Stimulated activated CD8-positive, alpha-beta memory T cell treated with anti-CD3 and anti-CD28 coated beads, Interleukin-7, amount 100 ng/mL, for 1 hour (primary cell): ENCODE measurements at places on chromosomes 1 and 21.

- no peak for DNase-seq
Measured at GRCh38 chr1:204564835-204565234, 48.6 kb downstream of the MDM4 start.

- no peak for DNase-seq
Measured at GRCh38 chr1:46020010-46020409, 112.4 kb downstream of the PIK3R3 start.

- DNase-seq, result no peak
Measured at GRCh38 chr1:161899091-161899490, 124.6 kb downstream of the OLFML2B start.

GRCh38 chr1:5865774-5866173 is 126.5 kb downstream of the NPHP4 start:
- no peak for DNase-seq

- DNase-seq, result no peak
Measured at GRCh38 chr1:201537467-201537866, 1.5 kb upstream of the NAV1 start.

GRCh38 chr1:222171005-222171404 is 376.9 kb downstream of the HHIPL2 start:
- DNase-seq, result no peak
